ENCODE measurements at places on chromosomes 6 and 20.

DNA sequence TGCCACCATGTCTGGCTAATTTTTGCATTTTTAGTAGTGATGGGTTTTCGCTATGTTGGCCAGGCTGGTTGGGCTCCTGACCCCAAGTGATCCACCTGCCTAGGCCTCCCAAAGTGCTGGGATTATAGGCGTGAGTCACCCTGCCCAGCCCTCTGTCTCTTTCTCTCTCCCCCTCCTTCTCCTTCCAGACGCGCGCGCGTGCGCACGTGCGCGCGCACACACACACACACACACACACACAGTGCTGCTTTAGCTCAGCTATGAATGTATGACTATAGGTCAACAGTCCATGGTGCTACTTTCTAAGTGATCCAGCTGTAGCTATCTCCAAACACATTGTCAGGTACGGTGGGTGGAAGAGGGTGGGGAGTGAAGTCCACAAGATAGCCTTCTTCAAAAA lies 449.5 kb downstream of the PHF3 start:
- no peak for DNase-seq

GRCh38 chr6:5878792-5879191 lies 127.9 kb downstream of the NRN1 start:
- no peak for DNase-seq

GRCh38 chr6:55198715-55199114 lies 24.4 kb downstream of the HCRTR2 start:
- DNase-seq = no peak

DNA sequence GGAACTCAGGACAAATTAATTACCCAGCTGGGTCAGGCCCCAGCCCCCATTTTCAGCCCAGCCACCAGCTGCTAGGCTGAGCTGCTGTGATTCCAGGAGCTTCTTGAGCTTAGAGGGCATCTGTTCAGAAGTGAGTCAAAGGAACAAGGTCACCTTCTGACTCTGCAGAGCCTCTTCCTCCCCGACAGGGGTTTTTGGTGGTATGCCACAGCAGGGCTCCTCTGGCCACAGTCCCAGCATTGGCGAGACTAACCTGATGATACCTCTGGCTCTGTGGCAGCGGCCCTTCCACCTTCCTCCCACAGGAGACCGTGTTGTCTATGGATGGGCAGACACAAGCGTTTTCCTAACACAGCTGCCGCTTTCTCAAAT lies 39.7 kb downstream of the ZC3H12D start:
- DNase-seq = no peak

- DNase-seq = peak; percentile 93
Measured at GRCh38 chr6:169172456-169172855, 81.2 kb downstream of the THBS2 start.

DNA sequence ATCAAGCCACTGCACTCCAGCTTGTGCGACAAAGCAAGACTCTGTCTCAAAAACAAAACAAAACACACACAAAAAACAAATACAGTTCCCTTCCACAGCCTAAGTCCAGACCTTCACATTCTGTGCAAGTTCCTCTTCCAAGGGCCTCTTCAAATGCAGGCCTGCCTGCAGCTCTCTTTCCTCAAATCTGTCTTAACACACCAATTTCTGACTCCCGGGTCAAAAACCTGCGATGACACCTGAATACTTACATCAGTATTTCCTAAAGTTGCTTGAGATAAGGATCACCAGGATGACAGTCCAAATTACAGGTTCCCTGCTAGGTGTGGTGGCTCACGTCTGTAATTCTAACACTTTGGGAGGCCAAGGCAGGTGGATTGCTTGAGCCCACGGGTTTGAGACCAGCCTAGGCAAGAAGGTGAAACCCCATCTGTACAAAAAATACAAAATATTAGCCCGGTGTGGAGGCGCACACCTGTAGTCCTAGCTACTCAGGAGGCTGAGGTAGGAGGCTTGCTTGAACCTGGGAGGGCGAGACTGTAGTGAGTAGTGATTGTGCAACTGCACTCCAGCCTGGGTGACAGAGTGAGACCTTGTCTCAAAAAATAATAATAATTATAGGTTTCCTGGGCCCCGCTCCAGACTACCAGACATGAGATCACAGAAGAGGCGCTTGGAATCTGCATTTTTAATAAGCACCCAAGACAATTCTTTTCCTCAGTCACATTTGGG lies 8.8 kb upstream of the PARD6B start:
- no peak for DNase-seq

GRCh38 chr20:2984028-2984501 lies 59.4 kb upstream of the GNRH2 start:
- peak; percentile 14 for DNase-seq

- no peak for DNase-seq
Measured at GRCh38 chr6:161649841-161650240, 376.0 kb upstream of the AGPAT4 start.

GRCh38 chr20:61972636-61973508 lies 92.8 kb downstream of the TAF4 start:
- no peak for DNase-seq

GRCh38 chr20:12966468-12967085 lies 42.2 kb upstream of the SPTLC3 start:
- DNase-seq = peak; percentile 87

DNA sequence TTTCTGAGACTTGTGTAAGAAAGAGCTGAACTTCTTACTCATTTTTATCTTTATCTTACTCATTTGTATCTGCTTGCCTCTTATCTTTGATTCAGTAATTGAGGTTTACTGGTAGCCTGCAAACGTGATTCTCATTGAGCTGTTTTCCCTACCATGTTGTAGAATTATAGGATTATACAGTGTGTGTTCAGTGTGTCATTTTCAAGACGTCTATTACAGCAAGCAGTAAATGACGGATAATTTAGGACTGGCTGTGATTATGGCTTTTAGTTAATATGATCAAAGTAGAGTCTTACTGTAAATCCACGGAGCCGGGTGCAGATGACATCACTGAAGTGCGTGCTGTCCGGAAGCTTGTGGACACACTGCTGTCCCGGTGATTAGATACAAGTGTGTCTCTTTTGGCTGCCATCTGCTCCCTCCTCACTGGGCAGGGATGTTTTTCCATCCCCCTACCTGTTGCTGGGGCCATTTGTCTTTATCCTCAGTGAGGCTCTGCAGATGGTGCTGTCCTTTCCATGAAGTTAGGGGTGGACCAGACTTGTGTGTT lies 6.0 kb downstream of the NELFCD start:
- no peak for DNase-seq

DNA sequence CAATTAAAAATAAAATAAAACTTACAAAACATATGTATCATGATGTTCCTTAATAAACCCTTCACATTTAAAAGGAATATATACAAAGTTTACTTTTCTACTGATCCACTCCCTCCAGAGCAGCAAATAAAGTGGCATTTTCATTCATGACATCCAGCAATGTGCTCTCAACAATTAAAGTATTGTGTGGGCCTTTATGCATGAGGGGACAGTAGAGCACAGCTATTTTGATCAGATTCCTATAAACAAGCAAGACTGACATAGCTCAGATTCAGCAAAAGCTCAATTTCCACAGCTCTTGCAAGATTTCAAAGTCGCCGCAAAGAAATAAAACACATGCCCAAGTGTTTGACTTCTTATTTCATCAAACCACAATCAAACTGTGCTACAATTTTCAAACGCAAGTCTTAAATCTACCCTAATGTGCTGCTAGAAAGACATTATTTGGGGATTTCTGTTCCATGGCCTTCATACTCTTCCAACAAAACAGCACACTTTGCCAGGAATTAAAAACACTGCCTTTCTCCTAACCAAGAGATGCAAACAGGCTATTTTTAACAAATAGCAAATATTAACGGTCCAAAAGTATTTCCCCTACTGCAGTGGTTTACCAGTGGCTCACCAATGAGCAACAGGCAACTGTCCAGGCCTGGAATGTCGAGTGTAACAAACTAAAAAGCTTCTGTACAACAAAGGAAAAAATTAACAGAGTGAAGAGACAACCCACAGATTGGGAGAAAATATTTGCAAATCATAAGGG lies 52.3 kb downstream of the MBOAT1 start:
- peak; percentile 21 for DNase-seq

DNA sequence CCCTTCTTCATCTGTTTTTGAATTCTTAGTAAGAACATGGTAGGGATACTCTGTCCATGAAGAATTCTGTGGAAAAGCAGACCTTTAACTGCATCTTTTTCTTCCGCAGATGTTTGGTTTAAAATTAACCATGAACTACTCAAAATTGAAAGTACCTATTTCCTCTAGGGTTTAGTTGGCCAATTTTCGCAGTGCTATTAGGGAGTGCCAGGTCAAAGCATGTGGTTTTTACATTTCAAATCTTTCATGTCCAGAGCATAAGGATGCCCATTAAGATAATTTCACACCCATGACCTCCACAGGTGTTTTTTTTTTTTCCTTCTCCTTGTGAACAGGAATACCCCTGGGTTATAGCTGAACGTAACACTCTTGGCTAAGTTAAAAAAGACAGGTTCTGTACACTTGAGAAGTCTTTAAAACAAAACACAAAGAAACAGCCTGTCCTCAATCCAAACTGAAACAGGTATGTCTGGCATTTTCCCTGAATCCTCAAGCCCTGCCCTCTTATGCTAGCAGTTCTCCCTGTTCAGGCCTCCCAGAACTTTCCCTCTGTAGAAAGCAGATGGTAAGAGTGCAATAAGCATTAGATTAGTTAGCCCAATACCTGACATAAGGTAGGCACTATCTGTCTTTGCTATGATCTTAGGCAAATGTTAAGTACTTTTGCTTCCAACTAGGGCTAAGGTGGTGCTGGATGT lies 67.1 kb downstream of the ELOVL5 start:
- DNase-seq = no peak

DNA sequence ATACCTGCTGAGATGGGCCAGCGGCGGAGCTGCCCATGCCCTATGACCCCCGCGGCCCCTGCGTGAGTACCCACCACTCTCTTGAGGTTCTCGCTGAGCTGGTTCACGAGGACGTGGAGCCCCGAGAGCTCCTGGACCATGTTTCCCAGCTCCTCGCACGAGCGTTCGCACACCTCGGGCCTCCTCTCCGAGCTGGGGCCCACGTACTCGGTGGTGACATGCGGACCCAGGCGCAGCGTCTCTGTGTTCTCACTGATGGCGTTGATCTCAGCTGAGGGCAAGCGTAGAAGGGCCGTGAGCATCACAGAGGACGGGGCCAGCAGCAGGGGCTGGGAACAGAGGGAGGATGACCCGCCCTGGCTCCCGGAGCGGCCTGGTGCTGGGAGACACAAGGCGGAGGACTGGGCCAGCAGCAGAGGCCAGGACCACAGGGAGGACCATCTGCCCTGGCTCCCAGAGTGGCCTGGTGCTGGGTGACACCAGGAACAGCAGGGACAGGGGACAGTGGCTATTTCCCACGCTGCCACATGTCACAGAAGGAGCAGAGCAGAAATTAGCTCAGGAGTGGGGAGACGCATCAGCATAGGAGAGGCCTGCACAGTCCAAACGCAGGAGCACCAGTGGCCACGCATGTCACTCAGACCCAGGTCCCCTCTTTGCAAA lies 11.8 kb downstream of the THBS2 start:
- no peak for DNase-seq

DNA sequence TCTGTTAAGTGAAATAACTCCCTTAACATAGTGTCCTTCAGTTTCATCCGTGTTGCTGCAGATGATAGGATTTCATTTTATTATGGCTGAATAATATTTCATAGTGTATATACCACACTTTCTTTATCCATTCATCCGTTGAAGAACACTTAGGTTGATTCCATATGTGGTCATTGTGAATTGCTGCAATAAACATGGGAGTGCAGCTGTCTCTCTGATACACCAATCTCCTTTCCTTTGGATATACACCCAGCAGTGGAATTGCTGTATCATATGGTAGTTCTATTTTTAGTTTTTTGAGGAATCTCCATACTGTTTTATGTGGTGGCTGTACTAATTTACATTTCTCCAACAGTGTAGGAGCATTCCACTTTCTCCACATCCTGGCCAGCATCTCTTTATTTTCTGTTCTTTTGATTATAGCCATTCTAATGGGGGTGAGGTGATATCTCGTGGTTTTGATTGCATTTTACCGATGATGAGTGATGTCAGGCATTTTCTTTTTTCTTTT lies 193.2 kb downstream of the SLC16A10 start:
- no peak for DNase-seq

DNA sequence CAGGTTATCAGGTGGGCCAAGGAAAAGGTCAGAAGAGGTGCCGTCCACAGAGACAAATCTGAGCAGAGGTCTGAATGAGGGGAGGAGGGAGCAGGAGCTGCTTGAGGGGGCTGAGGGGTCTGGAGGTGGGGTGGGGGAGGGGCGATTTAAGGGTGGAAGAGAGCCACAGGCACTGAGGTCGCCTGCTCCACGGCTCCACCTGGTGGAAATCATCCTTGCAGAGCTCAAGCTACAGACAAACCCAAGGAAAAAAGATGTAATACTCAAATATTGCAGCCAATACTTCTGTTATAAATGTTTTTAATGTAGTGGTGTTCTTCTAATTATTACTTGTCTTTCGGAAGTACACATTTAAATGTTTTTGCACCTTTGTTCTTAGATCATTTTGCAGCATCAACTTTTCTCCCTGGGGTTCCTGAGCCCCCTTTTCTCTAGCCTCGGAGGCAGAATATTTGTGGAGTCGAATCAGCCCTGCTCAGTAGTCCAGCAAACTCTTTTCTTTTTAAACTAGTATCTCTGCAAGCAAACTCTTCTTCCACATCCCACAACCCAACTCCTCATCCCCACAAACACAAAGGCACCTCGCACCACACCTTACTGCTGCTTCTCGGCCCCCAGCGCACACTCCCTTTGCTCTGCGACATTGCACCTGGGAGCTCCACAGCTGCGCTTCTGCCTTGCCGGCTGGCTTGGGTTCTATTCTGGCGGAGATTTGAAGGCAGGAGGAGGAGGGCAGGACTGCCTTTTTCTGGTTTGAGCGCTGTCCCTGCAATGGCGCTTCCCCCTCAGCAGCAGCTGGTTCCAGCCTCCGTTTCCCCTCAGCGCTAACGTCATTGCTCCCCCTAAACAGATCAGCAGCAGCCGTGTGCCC lies 51.0 kb upstream of the TFAP2A start:
- peak; percentile 55 for DNase-seq

DNA sequence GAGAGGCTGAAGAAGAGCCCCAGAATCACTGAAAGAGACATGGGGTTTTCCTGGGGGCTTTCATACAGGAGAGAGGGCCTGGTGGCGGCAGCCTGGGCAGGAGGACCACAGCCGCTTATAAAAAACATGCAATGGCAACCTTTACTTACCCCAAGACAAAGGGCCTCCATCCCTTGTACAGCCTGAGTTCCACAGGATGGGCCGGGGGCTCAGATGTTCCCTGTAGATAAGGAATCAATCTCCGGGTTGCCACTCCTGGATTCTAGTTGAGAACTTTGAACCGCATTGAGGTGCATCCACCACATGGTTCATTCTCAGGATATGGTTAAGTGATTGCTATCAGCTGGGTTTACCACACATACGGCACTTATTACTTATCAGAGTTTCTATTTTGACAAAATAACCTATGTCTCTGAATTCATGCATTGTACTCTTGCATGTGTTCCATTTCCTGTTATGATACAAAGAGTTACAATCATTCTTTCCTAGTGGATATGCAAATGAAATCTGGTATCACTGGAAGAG lies 677.6 kb downstream of the KIF16B start:
- no peak for DNase-seq

DNA sequence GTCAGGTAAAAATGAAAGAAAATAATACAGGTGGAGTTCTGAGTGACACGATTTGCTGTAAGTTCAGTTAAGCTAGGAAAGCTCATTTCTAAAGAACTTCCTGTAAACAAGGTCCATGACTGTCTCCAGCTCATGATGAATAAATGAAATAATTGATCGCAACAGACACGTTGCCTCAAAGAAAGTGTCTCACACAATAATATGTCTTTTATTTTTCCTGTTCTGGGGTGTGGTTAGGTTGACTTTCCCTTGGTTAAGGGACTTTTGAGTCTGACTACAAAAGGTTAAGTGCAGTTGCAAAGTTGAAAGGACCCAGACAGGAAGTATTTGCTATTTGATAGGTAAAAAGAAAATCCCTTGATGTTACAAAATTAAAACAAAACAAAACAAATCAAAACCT lies 304.2 kb upstream of the PRDM1 start:
- no peak for DNase-seq

All from choroid plexus epithelial cell (primary cell).